Thyroid gland (tissue), 4 donors: ENCODE measurements at places on chromosomes 12 and 14.

GRCh38 chr14:94787092-94787491, 17.2 kb upstream of the GSC start:
- no peak for DNase-seq

GRCh38 chr14:90700933-90701776, 115.1 kb downstream of the TTC7B start:
- no peak for DNase-seq

DNA sequence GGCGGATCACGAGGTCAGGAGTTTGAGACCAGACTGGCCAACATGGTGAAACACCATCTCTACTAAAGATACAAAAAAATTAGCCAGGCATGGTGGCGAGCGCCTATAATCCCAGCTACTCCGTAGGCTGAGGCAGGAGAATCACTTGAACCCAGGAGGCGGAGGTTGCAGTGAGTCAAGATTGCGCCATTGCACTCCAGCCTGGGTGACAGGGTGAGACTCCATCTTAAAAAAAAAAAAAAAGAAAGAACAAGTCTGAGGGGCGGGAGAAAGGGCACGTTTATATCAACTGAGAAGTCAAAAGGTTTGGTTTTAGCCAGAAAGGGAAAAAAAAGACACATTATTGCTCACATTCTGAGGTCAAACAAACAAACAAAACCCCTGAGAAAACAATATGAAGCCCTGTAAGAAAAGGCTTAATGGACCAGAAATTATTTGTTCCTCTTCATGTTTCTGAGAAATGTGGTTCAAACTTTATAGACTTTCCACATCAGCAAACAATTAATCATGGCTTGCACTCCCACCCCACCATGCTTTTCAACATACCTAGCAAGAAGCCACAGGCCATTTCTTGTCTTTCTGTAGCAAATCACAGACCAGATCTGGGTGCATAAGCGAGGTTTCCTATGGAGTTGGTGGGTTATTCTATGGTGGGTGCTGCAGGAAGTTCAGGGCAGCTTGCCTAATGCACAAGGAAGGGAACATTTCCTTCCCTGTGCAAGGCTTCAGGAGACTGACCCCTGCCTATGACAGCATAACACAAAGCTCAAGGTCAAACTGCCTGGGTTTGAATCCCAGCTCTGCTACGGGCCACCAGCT, 80.1 kb downstream of the SSPN start:
- no peak for DNase-seq

DNA sequence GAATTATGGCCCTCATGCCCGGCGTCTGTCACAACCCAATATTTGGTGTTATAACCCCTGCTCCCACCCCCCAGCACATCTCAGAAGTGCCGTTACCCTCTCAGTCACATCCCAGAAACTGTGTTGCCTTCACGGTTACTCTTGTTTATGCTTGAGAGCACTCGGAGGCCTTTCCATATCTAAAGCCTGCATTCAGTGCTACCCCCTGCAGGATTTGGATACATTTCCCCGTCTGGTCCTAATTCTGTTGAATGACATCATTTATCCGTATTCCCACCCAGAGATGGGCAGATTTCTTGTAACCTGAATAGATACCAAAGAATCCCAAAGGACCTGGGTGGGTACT, 19.1 kb upstream of the FOS start:
- no peak for DNase-seq

- no peak for DNase-seq
Measured at GRCh38 chr12:112375105-112375504, 7.1 kb downstream of the HECTD4 start.

DNA sequence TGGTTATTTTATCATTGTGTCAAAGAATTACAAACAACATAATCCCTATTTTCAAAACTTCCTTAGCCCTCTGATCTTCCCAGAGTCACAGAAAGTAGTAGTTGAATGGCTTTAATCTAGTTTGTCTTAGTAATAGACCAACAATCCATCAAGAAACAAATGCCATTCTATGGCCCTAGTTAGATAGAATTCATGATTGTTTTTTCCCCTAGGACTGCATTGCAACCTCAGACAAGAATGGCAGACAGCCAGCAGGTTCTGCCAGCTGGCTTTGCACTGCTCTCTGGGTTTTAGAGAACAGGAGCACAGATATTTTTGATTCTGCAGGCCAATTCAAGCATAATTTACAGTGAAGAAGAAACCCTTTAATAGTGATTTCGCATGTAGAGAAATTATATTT, 33.8 kb downstream of the SYT1 start:
- DNase-seq, result peak; percentile 58

DNA sequence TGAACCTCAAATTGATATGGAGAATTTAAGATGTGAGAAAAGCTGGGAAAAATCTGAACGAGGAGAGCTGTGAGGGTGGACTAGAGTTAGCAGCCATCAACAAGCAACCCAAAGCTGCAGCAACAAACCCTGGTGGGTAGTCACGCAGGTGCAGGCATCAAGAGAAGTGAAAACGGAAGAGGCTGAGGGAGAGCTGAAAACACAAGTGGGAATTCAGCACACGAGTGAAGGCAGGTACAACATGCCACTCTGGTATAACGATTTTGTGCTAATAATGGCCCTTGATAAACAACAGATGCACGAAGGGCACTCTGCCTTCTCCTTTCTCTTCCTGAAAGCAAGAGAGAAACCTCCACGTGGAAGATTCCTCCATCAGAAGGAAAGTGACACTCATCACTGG, 11.5 kb downstream of the TCL1B start:
- no peak for DNase-seq

DNA sequence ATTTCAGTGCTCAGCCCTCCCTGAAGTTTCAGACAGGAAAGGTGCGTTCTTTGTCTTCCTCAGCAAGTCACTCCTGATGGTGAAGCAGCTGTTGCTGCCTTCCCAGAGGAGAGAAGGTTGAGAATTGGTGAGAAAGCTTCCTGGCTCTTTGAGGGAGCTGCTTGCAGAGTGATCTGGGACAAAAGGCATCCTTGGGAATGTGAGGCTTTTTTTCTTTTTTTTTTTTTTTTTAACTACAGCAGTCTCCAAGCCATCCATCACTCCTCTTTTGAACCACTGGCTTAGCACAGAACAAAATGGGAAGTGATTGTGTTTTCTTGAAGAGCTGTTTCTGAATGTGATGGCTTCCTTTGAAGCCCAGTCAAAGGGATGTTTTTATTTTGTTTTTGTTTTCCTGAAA, 120.4 kb upstream of the LRIG3 start:
- DNase-seq, result no peak

- no peak for DNase-seq
Measured at GRCh38 chr12:118330421-118331018, 42.2 kb downstream of the TAOK3 start.

- peak; percentile 6 for DNase-seq
Measured at GRCh38 chr12:32997471-32997870, 100.9 kb upstream of the PKP2 start.

GRCh38 chr14:91877376-91877915, 10.1 kb upstream of the TC2N start:
- DNase-seq, result no peak

DNA sequence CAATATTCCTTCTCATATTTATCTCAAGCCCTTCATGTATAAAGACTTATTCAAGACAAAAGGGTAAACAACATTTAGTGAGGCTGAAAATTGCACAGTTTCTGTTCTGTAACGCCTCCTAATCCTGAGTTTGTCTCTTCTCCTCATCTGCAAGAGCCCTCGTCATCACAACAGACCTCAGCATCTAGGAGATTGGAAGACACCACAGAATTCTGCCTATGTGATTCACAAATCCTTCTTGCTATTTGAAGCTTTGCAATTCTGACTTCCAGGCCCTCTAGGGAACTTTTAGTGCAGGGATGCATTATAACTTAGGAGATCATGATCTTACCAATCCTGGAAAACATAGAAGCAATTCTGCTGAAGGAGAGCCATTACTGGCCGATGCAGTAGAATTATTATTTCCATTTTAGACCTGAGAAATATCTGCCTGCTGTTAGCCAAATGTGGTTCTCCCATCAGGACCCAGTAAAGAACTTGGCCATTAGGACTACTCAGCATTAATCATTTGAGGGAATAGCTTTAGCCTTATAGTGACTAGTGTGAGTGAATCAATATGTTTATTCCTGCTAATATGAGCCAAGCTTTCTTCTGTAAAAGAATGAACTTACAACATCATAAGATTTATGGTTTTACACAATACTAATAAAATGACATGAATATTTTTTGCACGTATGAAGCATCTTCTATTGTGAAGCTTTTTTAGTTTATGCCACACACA, 119.5 kb downstream of the ANO4 start:
- no peak for DNase-seq

DNA sequence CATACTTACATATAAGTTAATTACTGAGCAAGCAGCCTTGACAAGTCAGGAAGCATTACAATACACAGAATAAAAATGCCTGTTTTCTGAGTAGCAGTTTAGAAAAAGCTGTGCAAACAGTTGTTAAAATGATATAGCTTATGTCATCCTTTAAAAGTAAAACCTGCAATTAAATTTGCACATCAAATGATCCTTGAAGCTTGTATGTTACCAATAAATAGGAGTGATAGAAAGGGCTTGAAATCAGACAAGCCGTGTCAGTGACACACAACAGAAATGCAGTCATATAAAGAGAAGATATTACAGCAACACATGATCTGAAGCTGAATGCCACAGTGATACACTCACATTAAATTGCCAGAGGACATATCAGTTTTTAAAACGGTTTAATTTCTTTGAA, 70.0 kb downstream of the EPS8 start:
- no peak for DNase-seq

DNA sequence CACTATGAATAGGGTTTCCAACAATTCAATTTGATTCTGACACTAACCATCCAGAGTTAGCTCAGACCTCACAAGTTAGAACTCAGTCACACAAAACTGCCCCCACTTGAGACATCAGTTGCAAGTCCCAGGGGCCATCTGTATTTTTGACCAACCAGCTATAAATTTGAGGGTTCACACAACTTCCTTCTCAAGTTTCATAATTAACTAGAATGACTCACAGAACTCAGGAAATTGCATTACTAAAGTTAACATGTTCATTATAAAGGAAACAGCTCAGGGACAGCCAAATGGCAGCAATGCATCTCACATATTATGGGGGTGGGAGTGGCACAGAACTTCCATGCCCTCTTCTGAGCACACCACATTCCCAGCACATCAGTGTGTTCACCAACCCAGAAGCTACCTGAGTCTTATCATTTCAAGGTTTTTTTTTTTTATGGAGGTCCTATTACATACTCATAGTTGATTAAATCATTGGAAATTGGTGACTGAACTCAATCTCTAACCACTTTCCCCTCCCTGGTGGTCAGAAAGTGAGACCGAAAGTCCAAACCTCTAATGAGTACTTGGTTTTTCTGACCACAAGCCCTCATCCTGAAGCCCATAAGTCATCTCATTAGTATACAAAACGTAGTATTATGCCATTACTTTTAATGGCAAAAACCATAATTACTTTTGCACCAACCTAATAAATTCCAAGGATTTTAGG, 1721.5 kb upstream of the SEL1L start:
- DNase-seq, result no peak

- DNase-seq, result no peak
Measured at GRCh38 chr12:12776261-12776660, 9.2 kb upstream of the APOLD1 start.

DNA sequence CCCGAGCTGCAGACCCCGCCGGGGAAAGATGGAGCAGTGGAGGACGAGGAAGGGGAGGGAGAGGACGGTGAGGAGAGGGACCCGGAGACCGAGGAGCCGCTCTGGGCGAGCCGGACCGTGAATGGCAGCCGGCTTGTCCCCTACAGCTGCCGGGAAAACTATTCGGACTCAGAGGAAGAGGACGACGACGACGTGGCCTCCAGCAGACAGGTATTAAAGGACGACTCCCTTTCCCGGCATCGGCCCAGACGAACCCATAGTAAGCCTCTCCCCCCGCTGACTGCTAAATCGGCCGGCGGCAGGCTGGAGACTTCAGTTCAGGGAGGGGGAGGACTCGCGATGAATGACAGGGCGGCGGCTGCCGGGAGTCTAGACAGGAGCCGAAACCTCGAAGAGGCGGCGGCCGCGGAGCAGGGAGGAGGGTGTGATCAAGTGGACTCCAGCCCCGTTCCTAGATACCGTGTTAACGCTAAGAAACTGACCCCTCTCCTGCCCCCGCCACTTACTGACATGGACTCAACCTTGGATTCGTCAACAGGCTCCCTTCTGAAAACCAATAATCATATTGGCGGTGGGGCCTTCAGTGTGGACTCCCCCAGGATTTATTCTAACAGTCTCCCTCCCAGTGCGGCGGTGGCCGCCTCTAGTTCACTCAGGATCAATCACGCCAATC, 962 bp downstream of the LEMD3 start:
- peak; percentile 55 for DNase-seq

DNA sequence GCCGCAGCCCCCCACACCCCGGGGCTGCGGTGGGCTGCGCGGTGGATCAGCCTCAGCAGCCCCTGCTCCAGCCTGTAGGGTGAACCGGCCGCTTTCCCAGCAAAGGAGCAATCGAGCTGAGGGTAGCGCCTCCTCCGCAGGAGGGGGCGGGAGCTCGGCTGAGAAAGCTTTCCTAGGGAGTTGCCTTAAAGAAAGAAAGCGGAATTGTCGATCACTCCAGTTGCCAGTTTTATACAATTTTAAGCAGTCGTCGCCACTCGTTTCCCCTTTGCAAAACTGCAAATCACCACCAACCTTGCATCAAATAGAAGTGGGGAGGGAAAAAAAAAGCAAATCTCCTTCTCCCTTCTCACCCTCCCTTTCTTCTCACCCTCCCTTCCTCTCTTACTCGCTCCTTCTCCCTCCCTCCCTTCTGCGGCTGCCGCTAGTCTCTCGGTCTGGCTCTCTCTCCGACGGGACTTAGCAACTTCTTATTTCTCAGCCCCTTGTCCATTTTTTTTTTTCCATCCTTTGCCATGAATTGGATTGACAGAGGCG, at the start of gene PDE3A:
TSS of gene PDE3A (plus strand) at position 424 of the 537 bp plus-strand sequence. CDS start 748 bp downstream, outside the sequence.
- DNase-seq, result peak; percentile 36

GRCh38 chr14:72291908-72292688, 359.9 kb downstream of the RGS6 start:
- peak; percentile 23 for DNase-seq

DNA sequence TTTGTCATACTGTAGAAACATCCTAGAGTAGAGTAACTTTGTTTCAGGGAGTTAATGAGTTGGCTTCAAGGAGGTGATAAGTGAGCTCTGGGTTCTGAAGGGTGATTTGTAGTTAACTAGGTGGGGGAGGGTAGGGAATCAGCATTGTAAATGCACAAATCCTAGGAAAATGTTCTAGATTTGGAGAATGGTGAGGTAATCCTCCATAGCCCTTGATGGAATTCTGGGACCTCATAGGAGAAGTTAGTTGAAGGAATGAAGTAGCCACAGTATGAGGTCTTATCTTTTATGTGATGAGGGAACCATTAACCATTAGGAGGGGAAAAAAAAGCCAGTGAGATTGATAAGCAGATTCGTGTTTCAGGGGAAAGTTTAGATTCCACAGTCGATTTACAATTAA, 8.0 kb downstream of the CNOT2 start:
- DNase-seq, result no peak

GRCh38 chr12:131699434-131699833, 11.5 kb upstream of the SFSWAP start:
- no peak for DNase-seq
